ENCODE measurements at places on chromosomes 4 and X. TPM values are rescaled to one million over a fixed set of nuclear protein-coding genes. Genes with fewer than 3 reads are reported as not detected.
A peak's percentile ranks its signal among the peaks of the same experiment; 100 is the strongest.

DNA sequence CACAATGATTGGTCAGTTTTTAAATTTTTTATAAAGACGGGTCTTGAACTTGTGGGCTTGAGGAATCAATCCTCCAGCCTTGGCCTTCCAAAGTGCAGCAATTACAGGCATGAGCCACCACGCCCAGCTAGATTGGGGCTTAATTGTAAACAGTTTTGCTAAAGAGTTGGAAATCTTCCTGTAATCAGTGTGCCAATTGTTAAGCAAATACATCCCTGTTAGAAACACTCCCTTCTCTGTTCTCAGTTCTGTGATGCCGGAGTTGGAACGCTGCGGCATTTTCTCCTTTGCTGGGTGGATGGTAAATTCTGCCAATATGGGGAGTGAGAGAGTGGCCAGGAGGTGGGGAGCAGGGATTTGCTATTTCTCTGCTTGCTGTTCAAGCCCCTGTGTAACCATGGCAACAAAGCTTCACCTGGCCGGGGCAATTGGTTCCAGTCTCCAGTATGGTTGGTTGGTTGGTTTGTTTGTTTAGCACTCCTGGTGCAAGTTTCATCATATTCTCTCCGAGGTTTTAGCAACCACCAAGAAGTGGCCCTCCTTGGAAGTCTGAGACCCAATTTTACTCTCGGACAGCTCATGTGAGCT lies 3.0 kb upstream of the SPATA4 start:
- DNase-seq, result no peak

GRCh38 chr4:134308910-134309309 lies 107.3 kb upstream of the PABPC4L start:
- no peak for DNase-seq

GRCh38 chrX:132068405-132068804 lies 45.3 kb downstream of the STK26 start:
- no peak for DNase-seq

DNA sequence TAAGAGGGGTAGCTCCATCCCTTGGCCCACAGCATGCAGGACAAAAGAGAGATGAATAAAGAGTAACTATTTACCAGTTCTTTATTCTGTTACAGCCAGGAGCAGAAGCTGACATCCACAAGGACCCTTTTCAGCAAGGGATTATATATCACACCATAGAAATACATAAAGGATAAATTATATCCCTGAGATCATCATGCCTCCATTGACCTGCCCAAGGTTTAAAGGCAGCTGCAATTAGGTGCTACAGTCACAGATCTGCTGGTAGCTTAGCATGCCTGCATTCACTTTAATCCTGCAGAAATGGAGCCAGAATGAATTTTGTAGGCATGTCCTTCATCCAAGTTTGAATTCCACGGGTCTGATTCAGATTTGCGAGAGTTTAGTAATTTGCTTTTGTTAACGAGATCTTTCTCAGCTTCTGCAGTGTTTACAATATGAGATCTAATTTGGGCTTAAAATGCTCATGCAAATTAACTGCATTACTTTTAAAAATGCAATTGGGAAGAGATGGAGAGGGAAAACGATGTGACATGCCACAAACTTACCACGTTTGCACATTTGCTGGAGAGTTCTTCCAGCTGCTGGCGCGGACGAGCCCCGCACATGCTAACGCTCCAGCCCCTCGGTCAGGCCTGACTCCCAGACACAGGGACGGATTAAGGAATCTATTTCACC lies 327.0 kb upstream of the NOCT start:
- DNase-seq, result no peak

GRCh38 chrX:1491851-1492349 lies 39.2 kb upstream of the ASMTL start:
- no peak for DNase-seq

- no peak for DNase-seq
Measured at GRCh38 chrX:11375614-11376119, 82.5 kb downstream of the AMELX start.

DNA sequence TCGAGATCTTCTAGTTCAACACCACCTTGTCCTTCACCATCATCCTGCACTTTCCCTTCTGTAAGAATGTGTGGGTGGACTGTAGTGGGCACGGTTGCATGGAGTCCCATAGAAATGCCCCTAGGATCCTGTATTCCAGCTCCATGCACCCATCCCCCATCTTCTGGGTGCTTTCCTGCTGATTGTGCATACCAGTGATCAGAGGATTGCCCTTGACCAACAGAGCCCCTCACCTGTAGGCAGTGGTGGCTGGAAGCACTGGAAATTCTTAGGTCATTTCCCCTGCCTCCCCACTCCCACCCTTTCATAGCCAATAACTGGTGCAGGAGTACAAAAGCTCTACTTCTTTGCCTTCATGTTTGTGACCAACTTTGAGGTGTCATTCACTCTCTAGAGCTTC lies 213.4 kb upstream of the ARSJ start:
- DNase-seq, result no peak

GRCh38 chrX:55839485-55839884 lies 121.9 kb downstream of the RRAGB start:
- no peak for DNase-seq

DNA sequence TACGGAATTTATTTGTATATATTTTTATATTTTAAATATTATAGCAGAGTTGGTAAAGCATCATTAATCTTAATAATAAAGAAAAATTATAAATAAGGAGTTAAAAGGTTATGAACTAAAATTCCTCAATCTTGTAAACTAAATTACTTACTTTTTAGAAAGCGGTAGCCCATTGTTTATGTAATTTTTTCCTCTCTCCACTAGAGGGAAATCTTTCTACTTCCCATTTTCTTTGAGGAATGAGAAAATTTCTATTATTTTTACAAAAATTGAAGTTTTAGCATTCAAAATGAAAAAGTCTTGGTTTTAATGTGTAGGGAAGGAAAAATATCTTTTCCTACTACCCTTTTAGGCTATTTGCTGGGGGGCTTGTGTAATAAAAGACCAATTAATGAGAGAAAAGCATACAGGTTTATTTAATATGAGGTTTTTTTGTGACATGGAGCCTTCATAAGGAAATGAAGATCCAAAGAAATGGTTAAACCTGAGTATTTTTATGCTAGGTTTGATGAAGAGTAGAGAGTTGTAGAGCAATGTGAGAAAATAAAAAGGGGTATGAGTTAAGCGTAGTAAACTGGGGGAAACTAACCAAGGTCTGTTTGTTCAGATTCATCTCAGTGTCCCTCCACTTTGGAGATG lies 68.7 kb upstream of the ADAD1 start:
- no peak for DNase-seq

GRCh38 chrX:1466971-1467561 lies 14.4 kb upstream of the ASMTL start:
- DNase-seq, result no peak

DNA sequence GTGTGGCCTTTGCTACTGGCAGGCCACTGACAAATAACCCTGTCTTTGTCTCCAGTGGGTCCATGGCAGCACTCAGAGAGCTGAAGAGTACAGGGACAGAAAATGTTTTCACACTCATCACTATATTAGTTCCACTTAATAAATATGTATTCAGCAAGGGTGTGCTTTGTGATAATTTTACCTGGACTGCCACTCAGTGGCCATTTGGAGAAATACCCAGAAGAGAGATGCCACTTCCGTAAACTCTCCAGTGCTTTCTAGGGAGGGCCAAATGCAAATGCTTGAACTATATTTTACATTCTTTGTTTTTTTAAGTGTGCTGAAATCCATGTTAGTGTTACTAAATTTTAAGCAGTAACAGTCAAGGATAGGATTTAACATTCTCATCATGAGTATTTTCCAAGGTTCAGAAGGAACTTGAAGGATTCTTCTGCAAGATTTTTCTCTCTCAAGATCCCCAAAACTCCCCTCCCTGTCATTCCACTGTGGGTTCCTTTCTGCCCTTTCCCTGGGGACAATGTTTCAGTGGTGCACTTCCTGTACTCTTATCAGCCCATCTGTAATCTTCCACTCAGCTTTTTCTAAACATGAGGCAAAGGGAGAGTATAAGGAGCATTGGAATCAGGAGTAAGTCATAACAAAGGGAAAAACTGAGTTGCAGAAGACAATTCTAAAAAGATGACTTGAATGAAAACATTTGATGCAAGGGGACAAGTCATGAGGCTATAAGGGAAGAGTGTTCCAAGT lies 46.0 kb downstream of the TFDP3 start:
- no peak for DNase-seq

GRCh38 chr4:165439344-165439743 lies 60.5 kb downstream of the CPE start:
- no peak for DNase-seq

- DNase-seq, result no peak
Measured at GRCh38 chrX:139930401-139930800, 2.5 kb downstream of the ATP11C start.

DNA sequence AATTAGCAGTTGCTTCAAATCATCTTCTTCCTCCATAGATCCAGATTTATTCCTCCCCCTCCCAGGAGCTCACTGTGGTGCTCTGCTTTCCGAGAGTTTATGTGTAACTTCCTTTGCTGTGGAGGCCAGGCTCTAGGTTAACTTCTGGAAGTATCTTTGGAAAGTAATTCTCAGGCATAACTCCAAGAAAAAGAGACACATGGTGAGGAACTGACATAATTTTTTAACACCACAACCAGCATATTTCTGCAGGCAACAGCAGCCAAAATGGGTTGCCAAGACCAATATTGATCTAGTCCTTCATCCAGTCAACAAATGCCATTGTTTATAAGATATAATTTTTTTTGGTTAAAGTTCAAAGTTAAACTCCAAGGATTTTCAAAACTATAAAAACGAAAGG lies 114.5 kb upstream of the RBPJ start:
- DNase-seq, result no peak

- no peak for DNase-seq
Measured at GRCh38 chr4:14321723-14322122, 680.6 kb upstream of the CPEB2 start.

GRCh38 chrX:71637253-71637618 lies 18.9 kb upstream of the CXCR3 start:
- no peak for DNase-seq

DNA sequence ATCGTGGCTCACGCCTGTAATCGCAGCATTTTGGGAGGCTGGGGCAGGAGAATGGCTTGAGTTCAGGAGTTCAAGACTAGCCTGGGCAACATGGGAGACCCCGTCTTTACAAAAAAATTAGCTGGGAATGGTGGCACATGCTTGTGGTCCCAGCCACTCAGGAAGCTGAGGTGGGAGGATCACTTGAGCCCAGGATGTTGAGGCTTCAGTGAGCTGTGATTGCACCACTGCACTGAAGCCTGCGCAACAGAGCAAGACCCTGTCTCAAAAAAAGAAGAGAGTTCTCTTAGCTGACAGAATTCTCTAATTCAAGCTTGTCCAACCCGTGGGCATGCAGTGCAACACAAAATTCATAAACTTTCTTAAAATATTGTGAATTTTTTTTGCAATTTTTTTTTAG lies 95.6 kb upstream of the CBR4 start:
- no peak for DNase-seq

- DNase-seq, result peak; percentile 79
Measured at GRCh38 chr4:110196871-110197528, 1.4 kb downstream of the ELOVL6 start.

GRCh38 chr4:12041828-12042227 lies 613.1 kb upstream of the HS3ST1 start:
- no peak for DNase-seq

DNA sequence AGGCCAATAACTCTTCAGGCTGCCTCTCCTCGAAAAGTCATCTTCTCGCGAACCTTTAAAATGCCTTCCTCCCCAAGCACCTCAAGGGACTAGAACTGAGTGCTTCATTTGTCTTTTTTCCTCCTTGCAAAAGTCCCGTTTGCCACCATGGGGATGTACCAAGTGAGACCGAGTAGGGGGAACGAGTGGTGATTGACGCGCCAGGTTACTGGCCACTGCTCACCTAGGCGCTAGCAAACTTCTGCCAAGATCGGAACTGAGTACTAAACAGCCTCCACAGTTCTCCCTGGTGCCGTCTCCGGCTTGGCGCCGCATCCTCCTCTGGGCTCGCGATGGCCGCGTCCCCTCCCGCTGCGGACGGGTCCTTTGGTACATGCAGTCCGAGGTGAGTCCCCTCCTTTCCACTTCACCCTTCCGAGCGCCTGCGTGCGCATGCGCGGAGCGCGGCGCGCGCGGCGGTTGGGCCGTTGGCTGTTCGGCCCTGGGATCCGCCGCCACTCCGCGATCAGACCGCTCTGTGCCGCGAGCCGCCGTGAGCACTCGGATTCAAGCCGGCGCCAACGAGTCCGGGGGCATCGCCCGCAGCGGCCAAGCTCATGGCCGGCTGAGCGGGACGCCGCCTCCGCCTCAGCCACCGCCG lies at the start of gene CDK16:
CDK16 (plus strand) TSS at position 402 of the 640 bp plus-strand sequence. CDS start 4,877 bp downstream, outside the sequence.
- DNase-seq, result peak; percentile 94

DNA sequence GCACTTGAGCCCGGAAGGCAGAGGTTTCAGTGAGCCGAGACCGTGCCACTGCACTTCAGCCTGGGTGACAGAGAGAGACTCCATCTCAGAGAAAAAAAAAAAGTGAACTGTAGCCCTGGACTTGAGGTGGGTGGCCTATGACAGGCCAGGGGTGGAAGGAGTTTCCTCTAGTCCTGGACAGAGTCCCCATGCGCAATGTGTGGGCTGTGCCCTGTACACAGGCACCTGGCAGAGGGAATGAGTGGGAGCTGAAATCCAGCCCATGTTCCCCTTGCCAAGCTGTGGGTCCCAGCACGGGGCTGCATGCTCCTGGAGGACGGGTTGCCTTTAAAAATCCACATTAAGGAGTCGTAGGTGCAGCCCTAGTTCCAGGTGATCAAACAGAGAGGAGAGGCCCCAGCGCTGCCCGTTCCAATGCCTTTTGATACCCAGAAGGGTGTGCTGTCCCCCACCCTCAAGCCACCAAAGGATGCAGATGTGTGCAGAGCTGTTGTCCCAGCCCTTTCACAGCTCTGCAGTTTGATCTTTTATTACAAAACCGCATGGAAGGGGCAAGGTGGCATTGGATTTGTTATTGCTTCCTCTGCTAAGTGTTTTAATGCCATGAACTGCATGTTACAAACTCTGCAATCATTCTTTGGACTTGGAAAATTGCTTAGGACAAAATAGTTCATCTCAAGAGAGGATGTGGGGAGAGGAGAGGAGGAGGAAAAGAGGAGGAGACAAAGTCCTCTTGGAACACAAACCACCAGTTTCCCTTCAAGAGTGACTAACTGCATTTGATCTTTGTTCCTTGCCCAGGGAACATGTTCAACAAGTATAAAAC lies 38.0 kb upstream of the PDK3 start:
- no peak for DNase-seq

GRCh38 chrX:20007962-20008622 lies 17.2 kb upstream of the BCLAF3 start:
- DNase-seq, result no peak

The COL4A5 gene
- 14.0 TPM for total RNA-seq

The MUC7 gene
- total RNA-seq, result not detected

The TCEAL7 gene
- total RNA-seq, result 6.4 TPM

The TRIM60 gene
- total RNA-seq, result not detected

The DACH2 gene
- not detected for total RNA-seq

The CHRNA9 gene
- not detected for total RNA-seq

The DKK2 gene
- 1.4 TPM for total RNA-seq

The TRO gene
- total RNA-seq, result 4.6 TPM

The TMPRSS11D gene
- not detected for total RNA-seq

The VCX3A gene
- total RNA-seq, result not detected

The MAGEA10 gene
- not detected for total RNA-seq

The PABPC4L gene
- total RNA-seq, result 0.89 TPM

The CFI gene
- 10.8 TPM for total RNA-seq

The HS6ST2 gene
- 0.24 TPM for total RNA-seq

The NUDT9 gene
- 21.5 TPM for total RNA-seq

The CENPVL3 gene
- not detected for total RNA-seq

The EFHC2 gene
- total RNA-seq, result 4.3 TPM

The CENPVL1 gene
- total RNA-seq, result not detected

The TLL1 gene
- total RNA-seq, result 0.67 TPM

The SLC38A5 gene
- 2.2 TPM for total RNA-seq

The TAF7L gene
- total RNA-seq, result not detected

The DNAAF6 gene
- not detected for total RNA-seq

The DGKK gene
- total RNA-seq, result not detected

The TMEM144 gene
- total RNA-seq, result 14.6 TPM
